LHCN-M2 (cell line): ENCODE measurements at places on chromosomes 6 and 20. TPM values are rescaled to one million over a fixed set of nuclear protein-coding genes. Genes with fewer than 3 reads are reported as not detected.

- DNase-seq = no peak
These were observed 17.6 kb upstream of the ZFP64 start for GRCh38 chr20:52209154-52209571.

DNA sequence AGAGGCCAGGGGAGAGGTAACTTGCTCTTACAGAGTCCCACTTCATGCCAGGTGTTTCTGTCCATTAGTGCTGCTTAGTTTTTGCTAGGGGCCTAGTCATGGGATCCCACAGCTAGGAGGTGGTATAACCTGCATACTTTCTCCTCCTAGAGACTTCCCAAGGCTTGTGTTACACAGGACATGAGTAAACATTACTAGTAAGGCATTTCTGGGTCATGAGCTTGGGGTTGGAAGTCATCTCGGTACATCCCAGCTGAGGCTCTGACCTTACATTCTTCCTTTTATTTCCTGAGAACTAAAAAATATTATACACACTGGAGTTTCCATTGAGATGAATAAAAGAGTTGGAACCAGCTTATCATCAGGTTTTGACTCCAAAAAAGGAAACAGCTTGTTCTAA, 20.9 kb upstream of the PNPLA1 start:
- peak; percentile 37 for DNase-seq

GRCh38 chr6:135434991-135435390, 62.5 kb downstream of the AHI1 start:
- DNase-seq = no peak

DNA sequence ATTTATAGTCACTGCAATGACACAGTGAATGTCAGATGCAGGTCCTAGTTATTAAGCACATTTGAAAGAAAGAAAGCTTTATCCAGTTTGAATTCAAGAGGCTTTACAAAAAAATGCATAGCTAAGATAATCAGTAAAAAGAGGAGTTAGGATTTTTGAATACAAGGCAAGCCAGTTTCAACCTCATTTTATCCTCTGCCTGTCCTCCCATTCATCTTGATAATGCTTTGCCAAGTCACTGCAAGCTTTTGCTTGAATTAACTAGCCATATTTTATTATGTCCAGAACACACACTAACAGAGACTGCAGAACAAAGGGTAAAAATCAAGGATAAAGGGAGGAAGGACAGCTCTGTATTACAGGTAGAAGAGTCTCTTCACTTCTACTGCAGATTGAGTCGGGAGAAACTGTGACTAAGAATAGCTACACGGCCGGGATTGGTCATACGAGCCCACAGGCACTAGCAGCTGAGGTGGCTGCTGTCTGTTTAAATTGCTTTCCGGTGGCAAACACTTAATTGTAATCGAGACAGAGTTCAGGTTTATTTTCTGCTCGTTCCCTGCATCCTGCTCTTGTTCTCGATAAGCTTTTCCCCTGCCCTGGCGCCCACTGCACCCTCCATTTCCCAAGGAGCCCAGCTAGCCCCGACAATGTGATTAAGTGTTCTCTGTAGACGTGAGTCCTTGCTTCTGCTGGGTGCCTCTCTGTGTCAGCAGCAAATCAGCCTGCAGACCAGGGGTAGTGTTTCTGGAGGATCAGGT, 30.5 kb upstream of the AKAP12 start:
- peak; percentile 29 for DNase-seq

Gene DYNLT1
- total RNA-seq = 90.4 and 99.8 TPM in 2 replicates

Gene SLC22A7
- total RNA-seq = not detected in 2 replicates

GRCh38 chr20:35252037-35252461, 25.6 kb downstream of the MMP24 start:
- no peak for DNase-seq

DNA sequence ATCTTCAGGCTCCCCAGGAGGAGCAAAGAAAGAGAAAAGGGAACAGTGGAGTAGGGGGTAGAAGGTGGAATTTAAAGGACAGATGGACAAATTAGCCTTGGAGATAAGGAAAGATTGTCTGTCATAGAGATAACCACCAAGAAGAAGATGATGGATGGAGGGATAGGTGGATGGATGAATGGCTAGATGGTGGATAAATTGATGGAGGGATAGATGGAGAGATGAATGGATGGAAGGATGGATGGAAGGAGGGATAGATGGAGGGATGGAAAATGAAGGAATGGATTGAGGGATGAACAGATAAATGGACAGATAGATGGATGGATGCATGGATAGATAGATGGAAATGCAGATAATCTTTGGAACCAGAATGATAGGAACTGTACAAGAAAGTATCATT, 102.8 kb downstream of the TNFAIP3 start:
- no peak for DNase-seq

GRCh38 chr20:58661598-58662473, 10.8 kb downstream of the STX16 start:
- no peak for DNase-seq

Gene SYNJ2
- total RNA-seq = 9.8 and 11.7 TPM in 2 replicates

Gene C6orf58
- not detected in 2 replicates for total RNA-seq

GRCh38 chr6:168315596-168315995, 4.0 kb downstream of the DACT2 start:
- no peak for DNase-seq

DNA sequence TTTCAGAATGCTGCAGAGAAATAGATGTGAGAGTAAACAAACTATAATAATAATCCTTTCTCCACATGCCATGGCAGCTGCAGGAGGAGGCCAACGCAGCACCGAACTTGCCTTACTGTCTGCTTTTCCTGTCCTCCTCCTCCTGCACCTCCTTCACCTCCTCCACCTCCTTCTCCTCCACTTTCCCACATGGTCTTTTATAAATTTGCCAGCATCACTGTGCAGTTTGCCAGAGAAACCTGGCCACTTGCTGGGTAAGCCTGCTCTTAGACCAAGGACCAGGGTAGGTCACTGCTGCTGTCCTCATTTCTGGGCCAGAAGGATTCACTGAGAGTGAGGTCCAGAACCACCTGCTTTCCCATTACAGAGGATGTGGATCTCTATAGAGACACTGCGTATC, 8.7 kb downstream of the SGK1 start:
- DNase-seq = no peak

DNA sequence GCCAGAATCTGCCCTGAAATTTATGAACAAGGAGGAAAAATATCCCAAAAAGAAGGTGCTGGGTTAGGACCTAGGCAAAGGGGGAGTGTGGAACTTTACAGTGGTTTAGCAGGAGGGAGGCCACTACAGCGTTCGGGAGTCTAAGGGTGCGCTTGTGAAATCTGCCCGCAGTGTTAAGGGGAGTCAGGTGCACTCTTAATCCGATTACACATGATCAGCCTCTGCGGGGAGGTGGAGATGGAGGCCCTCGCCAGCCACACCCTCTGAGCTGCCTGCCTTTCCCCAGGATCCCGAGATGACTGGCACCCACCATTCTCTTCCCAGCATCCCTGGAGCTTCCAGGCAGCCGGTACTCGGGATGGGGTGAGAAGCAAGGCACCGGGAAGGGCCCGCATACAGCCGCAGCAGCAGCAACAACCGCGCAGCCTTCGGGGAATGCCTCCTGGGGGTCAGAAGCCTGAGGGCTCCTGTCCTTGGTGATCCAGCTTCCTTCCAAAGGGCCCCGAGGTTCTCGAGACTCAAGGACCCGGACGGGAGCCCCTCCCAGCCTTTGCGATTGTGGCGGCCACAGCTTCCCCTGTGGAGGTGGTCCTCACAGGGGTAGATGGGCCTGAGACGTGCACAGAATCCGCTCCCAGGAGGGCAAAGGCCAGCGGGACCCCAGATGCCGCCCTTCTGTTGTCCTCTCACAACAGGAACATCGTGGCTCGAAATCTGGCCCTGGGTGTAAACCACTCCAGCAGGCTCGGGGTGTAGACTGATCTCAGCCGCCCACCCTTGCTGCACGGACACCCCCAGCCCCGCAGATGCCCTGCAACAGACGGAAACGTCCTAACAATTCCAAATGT, 57.3 kb upstream of the CST7 start:
- DNase-seq = no peak

Gene IL17A
- total RNA-seq = not detected in 2 replicates

Gene PRSS16
- not detected in 2 replicates for total RNA-seq

Gene TFAP2A
- 0.06 and 0.29 TPM in 2 replicates for total RNA-seq

DNA sequence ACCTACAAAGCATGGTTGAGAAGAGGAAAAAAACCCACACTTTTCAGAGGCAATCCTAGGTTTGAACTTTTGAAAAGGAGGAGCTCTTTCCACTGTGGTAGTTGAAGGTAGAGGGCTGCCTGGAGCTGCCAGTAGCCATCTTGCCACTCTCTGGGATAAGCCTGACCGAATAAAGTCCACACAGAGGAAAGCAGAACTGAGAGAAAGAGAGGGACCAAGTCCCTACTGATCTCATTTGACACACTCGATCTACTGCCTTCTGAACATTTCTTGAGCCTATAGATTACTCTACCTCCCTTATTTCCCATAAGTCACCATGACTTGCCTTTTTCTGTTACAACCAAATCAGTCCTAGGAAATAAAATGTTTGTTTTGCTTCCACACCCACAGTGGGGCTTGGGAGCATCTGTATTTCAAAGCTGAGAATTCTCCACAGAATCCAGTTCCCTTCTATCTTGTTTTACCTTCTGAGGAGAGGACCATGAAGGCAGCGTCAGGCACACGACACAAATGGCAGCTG, 147.0 kb upstream of the PTPRK start:
- no peak for DNase-seq

GRCh38 chr6:106180208-106180607, 94.1 kb downstream of the PRDM1 start:
- no peak for DNase-seq

DNA sequence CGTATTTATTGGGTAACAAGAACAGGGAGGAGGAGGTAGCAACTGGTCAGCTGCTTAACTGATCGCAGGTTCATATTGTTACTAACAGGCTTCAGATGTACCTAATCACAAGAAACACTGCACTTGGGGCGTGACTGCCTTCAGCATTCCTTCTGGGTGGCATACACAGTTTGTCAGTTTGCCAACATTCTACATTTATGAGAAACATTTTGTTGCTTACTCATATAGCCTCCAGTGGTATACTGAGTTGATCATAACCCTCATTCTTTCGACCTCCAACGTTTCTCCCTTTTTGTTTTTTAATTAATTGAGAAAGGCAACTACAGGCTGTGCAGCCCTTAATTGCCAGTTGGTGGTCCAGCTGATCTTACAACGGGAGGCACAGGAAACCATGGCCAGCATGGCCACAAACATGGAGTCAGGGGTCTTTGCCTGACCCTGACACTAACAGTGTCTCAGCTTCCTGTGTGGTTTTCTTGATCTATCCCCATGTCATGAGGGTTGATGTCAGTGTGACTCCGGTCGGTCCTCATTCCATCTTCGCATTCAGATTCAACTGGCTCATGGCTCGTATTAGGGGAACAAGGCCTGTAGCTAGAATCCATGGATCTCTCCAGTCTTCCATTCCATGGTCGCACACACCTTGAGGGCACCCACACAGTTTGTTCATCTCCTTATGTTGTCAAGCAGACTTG, 9.4 kb downstream of the EPB41L2 start:
- DNase-seq = no peak

Gene DNMT3B
- total RNA-seq = 1.2 TPM in 2 replicates

Gene FAM83B
- not detected in 2 replicates for total RNA-seq

DNA sequence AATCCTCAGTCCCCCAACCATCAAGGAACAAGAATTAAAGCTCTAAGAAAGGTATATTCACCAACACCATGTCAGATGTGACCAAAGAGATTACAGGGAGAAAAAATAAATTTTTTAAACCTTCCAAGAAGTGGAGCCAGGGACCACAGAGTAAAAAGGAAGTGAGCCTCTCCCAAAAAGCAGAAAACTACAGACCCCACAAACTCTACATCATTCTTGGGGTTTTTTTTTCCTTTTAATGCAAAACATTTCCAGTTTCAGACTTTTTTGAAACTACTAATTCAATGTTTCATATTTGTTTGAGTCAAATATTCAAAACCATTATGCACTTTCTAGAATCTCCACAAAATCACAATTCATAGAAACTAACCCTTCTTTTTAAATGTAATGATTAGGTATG, 6.8 kb upstream of the IL17F start:
- DNase-seq = no peak

- DNase-seq = peak; percentile 62
These were observed 24.7 kb upstream of the CCN6 start for GRCh38 chr6:112029045-112029822.

Gene POFUT1
- total RNA-seq = 59.4 and 64.4 TPM in 2 replicates

DNA sequence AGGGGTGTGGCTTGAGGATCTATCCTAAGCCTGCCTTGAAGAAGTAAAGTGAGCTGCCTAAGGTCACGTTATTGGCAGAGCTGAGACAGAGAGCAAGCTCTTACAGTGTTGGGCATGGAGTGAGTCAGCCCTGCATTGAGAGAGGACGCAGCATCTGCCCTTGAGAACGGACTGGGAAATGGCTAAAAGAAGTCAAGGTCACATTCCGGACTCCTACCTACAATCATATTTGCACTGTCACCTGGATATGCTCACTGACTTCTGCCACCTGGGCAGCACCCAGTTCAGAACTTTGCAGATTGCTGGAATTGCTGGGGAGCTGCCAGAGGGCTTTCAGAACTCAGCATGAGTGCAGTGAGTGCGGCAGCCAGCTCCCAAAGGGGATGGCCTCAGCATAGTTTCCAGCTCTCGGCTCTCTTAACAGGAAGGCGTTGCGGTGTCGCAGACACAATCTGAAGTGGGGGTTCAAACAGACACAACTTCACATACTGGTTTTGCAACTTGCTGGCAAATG, 199.3 kb upstream of the SGK1 start:
- DNase-seq = peak; percentile 86

GRCh38 chr6:159682295-159682694, 10.7 kb downstream of the SOD2 start:
- no peak for DNase-seq

Gene AGPAT4
- 2.3 and 5.7 TPM in 2 replicates for total RNA-seq

DNA sequence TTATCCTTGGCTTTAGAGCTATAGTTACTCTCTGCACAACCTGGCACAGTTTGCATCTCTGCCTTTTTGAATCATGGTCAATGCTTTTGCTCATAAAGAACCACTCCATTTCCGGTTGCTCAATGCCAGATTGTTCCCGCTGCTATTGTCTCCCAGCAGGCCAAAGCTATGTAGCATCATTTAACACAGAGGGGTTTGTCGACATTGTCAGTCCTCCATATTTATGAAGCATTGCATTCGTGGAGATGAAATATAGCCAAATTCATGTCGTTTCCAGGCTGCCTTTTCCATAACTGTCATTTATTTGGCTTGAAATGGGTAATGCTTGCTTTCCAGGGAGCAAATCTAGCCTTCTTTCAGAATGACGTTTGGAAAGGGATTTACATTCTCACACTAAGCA, 598.8 kb downstream of the EPHA7 start:
- no peak for DNase-seq

Gene C6orf62
- 134 and 140 TPM in 2 replicates for total RNA-seq

GRCh38 chr6:32941214-32941768, 463 bp upstream of the HLA-DMB start:
- no peak for DNase-seq

GRCh38 chr20:47951521-47951971, 166.3 kb upstream of the SULF2 start:
- DNase-seq = no peak
